CD4-positive, alpha-beta T cell treated with Interleukin-17A for 1 hour (primary cell): ENCODE measurements at places on chromosomes 4 and X.

DNA sequence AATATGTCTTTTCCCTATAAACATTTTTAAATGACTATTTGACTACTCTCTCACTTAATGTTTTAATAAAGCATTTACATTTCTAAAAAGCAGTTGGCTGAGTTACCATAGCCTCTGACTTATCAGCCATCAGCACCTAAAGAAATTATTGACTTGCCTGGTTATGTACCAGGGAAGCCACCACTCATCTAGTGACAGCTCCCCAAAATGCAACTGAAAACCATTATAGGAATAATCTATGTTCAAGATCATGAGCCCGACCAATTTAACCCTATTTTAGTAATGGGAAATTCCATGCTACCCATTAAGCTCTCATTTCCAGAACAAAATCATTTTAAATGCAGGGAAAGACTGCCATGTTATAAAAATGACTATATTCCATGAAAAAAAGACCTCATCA is 34.4 kb downstream of the HDX start:
- DNase-seq = no peak

- no peak for DNase-seq
These were observed 32.0 kb upstream of the STS start for GRCh38 chrX:7115557-7115956.

- no peak for DNase-seq
These were observed 162.5 kb downstream of the BANK1 start for GRCh38 chr4:101952985-101953384.

- no peak for DNase-seq
These were observed 2.7 kb downstream of the CLRN2 start for GRCh38 chr4:17517664-17518063.

DNA sequence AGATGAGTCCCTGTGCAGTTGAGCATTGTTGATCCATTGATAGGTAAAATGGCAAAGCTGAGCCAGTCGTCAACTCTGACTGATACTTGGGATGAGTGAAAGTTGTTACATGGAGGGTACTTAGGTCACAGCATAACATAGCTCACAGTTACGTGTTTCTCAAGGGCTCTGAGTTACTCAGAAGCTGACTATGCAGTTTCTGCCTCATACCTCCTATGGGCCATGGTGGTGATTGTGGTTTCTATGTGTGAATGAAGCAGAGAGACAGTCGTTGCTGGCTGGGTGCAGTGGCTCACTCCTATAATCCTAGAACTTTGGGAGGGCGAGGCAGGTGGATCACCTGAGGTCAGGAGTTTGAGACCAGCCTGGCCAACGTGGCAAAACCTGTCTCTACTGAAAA is 30.8 kb downstream of the FRMPD3 start:
- peak; percentile 25 for DNase-seq

GRCh38 chr4:3362431-3363287 is 69.8 kb downstream of the RGS12 start:
- no peak for DNase-seq

DNA sequence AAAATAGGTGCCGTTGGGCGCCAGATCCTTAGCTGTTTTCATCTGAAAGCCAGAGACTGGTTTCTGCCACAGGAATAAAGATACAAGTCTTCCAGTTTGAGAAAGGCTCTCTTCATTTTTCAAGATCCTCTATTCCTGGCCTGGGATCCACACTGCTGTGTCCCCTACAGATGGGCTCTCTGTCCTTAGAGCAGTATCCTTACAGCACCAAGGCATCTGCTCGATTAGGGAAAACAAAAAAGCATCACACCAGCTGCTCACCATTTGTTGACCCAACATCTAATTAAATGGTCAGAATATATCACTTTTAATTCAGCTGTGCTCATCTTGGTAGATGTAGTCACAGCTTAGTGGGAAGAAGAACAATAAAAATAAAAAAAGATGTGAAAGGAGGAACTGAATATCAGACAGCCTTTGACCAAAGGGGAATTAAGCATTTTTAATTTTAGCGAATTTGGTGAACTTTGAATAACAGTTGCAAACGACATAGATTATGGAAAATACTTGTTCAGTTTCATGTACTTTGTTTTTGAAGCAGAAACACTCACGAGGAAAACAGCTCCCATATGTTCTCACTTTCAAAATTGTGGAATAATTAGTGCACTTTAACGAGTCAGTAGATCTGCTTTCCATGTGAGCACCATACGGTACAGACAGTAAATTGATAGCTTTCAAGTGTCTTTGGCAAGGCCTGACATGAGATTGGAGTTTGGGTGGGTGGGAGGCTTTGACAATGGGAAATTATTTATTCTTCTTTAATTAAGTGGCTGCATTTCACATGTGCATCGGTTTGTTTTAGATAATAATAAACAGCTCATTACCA is 148.4 kb upstream of the CLNK start:
- DNase-seq = no peak

GRCh38 chrX:48961585-48962091 is 4.2 kb upstream of the OTUD5 start:
- DNase-seq = no peak

DNA sequence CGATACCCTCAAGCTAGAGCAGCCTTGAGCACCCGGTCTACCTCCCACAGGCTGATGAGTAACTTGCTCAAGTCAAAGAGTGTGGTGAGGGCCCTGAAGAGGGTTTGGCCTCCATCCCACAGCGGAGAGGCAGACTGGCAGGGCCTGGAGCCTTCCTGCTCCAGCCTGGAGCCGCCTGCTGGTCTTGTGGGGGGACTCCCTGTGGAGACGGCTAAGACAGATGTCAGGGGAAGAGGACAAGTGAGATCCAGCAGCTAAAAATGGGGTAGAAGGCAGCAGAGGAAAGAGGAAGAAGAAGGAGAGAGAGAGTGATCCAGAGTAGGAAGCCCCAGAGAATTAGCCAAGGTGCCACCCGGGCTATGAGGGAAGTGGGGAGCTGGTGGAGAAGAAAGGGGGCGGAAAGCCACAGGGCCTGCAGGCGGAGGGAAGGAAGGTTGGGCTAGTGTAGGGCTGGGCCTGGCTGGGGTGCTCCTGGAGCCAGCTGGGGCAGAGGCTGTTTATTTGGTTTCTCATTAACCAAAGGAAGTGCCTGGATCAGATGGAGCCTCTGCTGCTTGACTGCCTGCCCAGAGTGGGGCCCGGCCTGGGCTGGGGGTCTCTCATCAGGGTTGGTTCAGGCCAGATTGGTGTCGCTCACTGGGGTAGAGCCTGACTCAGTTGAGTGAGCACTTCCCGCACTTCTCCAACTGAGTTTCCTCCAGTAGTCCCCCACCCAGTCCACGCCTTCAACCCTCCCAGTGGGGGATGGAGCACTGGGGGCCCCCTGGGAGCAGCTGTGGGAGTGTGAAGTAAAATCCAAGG is 14.2 kb downstream of the EFNB1 start:
- DNase-seq = no peak

DNA sequence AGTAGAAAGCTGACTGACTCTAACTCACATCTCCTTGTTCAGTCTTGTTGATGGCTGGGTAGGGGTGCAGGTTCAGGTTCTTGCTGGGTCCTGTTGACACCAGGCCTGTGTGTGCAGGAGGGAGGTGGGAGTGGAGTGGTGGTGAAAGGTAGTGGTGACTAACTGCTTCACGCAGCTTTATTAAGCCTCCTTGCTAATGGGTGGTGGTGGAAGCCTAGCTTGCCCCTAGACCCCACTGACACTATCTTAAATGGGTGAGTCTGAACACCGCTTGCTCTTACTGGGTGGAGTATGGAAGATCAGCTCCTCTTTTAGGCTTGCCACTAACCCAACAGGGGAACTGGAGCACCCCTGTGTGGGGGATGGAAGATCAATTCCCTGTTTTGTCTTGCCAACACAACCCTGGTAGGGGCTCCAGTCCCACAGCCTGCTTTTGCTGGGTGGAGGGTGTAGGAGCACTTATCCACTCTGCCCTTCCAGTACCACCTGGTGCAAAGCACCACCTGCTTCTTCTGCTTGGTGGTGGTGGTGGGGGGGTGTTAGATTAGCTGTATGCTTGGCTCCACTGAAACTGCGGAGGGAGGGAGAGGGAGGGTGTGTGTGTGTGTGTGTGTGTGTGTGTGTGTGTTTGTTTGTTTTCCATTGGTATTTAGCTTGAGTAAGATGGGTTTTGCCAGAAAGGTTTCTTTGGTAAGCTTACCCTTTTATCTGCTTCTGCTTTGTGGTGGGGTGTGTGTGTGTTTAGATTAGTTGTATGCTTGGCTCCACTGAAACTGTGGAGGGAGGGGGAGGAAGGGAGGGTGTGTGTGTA is 25.6 kb downstream of the KDM6A start:
- peak; percentile 32 for DNase-seq

DNA sequence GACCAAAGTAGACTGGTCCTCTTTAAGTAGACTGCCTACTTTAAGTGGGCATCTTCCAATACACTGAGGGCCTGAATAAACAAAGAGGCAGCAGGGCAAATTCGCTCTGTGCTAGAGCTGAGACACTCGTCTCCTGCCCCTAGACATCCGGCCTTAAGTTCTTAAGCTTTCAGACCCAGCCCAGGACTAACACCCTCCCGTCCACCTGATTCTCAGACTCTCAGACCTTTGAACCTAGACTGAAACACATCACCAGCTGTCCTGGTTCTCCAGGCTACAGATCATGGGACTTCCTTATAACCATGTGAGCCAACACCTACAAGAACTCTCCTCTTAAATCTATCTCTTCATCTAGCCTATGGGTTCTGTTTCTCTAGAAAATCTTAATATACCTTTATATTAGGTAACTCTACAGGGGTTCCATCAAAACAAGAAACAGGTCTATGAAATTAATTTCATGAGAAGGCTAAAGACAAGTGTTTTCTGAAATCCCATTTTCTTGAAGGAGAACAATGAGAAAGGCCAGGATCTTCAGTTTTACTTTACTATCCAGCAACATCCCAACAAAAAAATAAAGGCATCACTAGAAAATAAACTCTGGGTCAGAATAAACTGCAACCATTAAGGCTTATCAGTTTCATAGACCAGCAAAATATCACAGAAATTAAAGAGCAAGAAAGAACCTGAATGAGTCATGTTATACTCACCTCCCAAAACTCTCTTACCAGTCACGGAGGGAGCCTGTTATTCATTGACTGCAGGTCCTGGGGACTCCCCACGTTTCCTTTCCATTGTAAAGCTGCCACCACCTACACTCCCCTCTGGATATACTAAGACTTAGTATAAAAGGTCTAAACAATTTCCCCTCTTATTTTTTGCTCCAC is 14.8 kb downstream of the ADGRA3 start:
- no peak for DNase-seq

DNA sequence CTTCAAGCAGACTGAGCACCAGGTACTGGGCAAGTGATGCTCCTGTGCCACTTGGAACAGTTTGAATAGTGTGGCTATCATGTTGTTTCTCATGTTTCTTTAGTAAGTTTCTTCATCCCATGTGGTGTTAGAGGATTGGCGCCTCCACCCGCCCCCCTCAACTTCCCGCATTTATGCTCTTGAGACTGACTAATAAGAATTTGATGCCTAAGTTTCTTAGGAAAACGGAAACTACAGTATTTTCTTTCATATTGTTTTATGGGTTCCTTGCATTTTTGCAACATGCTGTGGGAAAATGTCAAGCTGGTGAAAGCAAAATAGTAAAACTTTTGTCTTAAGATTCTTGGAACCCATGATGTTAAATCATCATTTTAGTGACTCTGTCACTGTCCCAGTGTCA is 101.2 kb upstream of the SLC4A4 start:
- no peak for DNase-seq

DNA sequence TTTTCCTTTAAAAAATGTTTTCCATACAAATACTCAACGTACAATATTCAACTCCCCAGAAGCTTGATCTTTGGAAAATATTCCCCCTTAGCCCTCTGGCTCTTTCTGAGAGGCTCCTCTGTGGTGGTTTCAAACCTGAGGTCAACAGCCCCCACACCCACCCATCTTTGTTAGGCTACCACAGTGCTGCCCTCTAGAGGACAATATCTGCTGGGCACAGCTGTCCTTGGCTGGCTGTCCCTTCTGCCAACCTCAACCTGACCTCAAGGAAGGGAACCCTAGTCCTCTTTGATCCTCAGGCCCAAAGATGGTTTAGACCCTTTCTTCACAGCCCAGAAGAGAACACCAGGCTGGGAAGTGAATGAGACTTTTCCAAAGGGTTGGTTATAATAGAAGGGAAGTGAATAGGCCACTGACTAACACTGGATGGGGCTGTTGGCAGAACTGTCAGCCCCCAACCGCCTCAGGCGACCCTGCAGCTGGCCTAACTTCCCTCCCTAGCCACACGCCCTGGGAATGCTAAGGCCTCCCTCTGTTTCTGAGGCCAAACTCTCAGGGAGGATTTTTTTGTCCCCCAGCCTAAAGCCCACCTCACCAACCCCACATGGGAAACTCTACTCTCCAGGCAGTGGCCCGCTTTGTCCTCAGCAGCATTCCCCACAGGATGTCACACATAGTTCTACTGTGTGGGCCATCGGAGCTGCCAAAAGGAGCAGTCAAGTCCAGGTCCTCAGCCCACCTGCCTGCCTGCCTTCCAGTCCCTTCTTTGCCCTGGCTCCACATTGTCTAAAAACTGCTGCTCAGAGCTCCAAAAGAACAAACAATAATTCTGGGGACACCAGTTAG is 34.3 kb downstream of the NYX start:
- peak; percentile 9 for DNase-seq

- no peak for DNase-seq
These were observed 17.0 kb upstream of the SRD5A3 start for GRCh38 chr4:55329012-55329411.

DNA sequence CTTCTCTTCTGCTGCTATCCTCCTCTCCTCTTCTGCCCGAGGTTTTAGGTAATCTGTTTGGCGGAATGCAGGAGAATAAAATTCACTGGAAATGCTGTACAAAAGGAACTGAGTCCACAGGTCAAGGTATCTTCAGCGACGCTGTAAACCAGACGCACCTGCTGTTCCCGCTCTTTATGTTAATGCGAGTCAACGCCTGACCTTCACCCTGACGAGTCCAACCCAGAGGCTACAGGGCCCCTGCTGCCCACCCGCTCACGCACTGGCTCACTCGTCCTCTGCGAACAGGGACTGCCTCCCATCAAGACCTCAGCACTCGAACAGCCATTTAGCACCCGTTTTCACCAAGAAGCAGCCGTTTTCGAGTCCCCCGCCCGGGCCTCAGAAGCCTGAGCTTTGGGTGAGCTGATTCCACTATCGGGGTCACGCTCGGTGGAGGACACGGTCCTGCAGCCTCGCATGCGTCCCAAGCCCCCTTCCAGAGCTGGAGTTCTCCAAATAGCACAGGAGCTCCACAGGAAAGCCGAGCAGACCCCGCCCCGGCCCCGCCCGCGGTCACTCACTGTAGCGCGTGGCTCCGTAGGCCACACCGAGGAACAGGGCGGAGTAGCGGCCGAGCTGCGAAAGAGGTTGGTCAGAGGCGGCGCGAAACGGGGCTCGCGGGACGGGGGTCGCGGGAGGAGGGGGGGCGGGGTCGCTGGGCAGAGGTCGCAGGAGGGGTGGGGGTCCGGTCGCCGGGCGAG is 556 bp downstream of the ATP5ME start:
- DNase-seq = no peak

GRCh38 chrX:33138677-33139249 is 72.6 kb downstream of the DMD start:
- DNase-seq = no peak
